Osteocyte (in vitro differentiated cells): ENCODE measurements at places on chromosomes 2 and 18.

GRCh38 chr2:84126530-84126929, 332.6 kb downstream of the SUCLG1 start:
- DNase-seq, result no peak

DNA sequence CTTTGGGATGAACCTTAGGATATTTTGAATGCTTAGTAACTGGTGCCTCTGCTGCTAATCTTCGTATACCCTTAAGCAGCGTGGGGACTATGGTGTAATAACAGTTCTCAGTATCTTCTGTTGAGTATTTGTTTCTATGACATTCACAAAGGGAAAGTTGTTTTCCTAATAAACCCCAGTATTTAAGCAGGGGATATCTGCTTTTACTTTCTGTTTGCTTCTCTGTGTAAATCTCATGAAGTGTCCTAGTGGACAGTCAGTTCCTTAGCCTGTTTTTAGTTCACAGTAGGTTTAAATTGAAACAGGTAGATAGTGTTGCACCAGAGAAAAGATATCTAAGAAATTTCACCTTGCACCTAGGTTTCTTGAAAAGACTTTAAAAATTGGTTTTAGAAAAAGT, 14.9 kb downstream of the KIAA1328 start:
- DNase-seq, result no peak

DNA sequence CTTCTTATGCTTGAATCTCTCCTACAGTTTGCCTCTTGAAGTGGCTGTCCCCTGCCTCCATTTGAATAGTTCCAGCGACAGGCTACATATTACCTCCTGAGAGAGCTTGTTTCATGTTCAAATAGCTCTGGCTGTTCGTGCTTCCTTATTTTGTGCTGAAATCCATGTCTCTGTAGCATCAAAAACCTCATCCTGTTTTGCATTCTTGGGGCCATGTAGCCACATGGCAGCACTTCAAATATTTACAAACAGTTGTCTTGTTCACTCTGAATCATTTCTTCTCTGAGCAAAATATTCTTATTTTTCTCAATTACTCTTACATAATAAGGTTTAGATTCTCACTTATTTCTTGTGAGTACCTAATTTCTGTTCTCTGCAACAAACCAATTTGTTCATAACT, 1243.1 kb upstream of the NXPH2 start:
- no peak for DNase-seq

- DNase-seq, result no peak
Observed at GRCh38 chr2:134327367-134327766, 73.5 kb downstream of the MGAT5 start.

DNA sequence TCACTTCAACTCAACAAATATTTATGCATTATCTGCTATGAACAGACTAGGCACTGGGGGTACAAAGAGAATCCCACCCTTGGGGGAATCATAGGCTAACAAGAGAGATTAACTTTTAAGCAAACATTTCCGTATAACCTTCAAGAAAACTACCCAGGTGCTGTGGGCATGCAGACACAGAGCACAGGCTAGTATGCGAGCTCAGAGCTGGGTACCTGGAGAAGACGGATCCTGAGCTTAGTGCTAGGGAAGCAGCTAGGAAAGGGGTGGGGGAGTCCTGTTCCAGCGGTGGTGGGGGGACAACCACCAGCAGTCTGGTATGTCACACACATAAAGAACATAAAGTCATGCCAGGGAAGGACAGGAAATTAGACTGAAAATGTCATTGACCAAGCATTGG, 17.5 kb upstream of the DSG3 start:
- no peak for DNase-seq

- no peak for DNase-seq
Observed at GRCh38 chr2:111216811-111217652, 96.3 kb downstream of the BCL2L11 start.
